Left cardiac atrium (tissue), 4 donors: ENCODE measurements at places on chromosomes 13 and 19. TPM values are rescaled to one million over a fixed set of nuclear protein-coding genes. Genes with fewer than 3 reads are reported as not detected.

- DNase-seq, result no peak
Measured at GRCh38 chr19:6070720-6071485, 39.4 kb downstream of the RFX2 start.

DNA sequence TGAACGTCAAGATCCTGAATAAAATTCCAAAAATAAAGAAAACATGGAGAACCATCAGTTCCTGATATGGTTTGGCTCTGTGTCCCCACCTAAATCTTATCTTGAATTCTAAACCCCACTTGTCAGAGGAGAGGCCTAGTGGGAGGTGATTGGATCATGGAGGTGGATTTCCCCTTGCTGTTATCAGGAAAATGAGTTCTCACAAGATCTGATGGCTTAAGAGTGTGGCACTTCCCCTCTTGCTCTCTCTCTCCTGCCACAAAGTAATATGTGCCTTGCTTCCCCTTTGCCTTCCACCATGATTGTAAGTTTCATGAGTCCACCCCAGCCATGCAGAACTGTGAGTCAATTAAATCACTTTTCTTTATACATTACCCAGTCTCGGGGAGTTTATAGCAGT lies 827.4 kb downstream of the GPC5 start:
- DNase-seq, result no peak

DNA sequence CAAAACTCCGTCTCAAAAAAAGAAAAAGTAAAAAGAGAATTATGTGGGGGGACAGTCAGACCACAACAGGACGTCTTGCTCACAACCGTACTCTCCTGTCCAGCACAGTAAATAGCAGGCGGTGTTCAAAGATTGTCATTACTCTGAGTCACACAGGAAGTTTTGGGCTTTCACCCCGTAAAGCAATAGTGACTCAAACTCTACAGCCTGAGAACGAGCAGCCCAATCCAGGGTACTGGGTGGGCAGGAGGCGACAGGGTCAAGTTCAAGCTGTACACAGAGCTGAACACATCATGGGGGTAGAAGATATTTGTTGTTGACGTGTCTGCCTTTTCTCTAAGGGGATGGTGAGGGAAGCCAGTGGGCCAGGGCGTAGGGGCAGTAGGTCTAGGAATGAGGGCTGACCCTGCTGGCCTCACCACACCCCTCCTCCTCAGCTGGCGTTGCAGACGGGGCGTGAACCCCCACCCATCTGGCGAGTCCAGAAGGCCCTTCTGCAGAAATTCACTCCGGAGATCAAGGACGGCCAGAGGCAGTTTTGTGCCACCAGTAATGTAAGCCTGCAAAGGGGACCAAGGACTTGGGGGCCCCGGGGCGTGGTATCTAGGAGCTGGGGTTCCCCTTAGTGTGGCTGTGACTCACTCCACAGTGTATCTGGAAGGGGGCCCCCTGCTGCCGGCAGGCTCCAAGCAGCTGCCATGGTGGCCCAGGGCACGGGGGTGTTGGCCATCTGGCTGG lies 23.3 kb downstream of the PRR12 start:
- no peak for DNase-seq

The RAB4B gene
- total RNA-seq, result 17.5 TPM

- no peak for DNase-seq
Measured at GRCh38 chr13:57666131-57666953, 34.8 kb downstream of the PCDH17 start.

GRCh38 chr13:63287926-63288325 lies 1872.3 kb upstream of the PCDH20 start:
- no peak for DNase-seq

GRCh38 chr13:32446773-32447465 lies 19.0 kb upstream of the N4BP2L1 start:
- no peak for DNase-seq

The ZNF813 gene
- 1.5 TPM for total RNA-seq

- DNase-seq, result peak; percentile 16
Measured at GRCh38 chr19:33434886-33435705, 61.6 kb downstream of the CEBPG start.

DNA sequence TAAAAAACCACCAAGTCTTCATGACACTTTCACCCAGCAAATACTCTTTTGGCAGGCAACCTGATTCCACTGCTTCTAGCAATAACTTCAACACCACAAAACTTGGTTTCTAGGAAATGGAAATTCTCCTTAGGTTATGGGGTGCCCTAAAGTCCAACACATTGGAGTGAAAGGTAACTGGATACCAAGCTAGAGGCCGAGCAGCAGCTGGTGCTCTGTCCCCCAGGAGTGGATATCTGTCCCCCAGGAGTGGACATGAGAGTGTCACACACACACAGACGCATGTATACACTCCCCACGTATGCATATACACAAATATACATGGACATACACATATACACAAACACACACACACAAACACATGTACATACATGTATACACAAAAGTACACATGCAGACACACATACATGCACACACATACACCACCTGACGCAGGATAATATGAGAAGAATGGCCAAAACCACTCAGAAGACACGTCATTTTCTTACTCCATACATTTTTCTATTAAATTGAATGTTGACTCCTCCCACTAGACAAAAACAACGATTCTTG lies 50.8 kb downstream of the RFX2 start:
- DNase-seq, result no peak

GRCh38 chr19:18593367-18594095 lies 4.9 kb downstream of the REX1BD start:
- no peak for DNase-seq

- no peak for DNase-seq
Measured at GRCh38 chr19:47156861-47157430, 26.3 kb downstream of the SAE1 start.

- no peak for DNase-seq
Measured at GRCh38 chr19:28018499-28018898, 1194.5 kb downstream of the UQCRFS1 start.

The WDR87 gene
- not detected for total RNA-seq

GRCh38 chr13:83453723-83454122 lies 428.6 kb downstream of the SLITRK1 start:
- no peak for DNase-seq

- DNase-seq, result no peak
Measured at GRCh38 chr13:45474584-45475454, 10.1 kb downstream of the COG3 start.

GRCh38 chr13:30722361-30722760 lies 13.0 kb upstream of the ALOX5AP start:
- no peak for DNase-seq

DNA sequence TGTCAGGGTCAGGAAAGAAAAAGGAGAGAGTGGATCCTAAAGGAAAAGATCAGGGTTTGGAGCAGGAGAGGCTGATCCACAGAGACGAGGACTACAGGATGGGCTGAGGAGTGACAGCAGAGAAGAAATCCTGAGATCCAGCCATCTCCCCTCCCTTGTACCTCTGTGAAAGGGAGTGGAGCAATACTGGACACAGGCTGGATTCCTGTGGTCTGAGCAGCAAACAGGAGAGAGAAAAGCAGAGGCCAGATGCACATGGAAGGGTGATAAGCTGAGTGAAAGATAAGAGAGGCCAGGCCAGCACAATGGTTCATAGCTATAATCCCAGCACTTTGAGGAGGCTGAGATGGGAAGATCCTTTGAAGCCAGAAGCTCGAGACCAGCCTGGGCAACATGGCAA lies 472.1 kb upstream of the TSHZ3 start:
- DNase-seq, result no peak

The ZNF649 gene
- 8.0 TPM for total RNA-seq

DNA sequence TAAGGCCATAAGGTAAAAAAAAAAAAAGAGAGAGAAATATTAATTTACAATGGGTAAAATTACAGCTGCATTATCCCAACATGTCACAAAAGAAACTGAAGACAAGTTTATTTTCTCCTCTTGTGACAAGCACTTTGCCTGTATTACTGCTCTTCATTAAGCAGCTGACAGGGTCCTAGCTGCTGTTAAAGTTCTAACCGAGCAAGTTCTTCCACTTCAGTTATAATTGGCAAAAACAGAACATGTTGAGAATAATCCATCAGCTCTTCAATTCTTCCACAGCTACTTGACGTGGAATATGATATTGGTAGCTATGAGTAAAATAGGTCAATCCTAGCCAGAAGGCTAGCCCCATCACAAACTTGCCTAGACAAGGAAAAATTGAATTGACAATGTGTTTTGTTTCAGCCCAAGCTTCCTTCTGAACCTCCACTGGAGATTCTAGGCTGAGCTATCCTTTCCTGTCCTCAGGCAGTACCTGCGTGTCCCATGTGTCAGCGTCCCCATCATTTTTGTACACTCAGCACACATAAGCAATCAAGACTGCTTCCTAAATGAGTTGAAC lies 32.2 kb upstream of the DOCK9 start:
- no peak for DNase-seq

The ASPDH gene
- total RNA-seq, result not detected

DNA sequence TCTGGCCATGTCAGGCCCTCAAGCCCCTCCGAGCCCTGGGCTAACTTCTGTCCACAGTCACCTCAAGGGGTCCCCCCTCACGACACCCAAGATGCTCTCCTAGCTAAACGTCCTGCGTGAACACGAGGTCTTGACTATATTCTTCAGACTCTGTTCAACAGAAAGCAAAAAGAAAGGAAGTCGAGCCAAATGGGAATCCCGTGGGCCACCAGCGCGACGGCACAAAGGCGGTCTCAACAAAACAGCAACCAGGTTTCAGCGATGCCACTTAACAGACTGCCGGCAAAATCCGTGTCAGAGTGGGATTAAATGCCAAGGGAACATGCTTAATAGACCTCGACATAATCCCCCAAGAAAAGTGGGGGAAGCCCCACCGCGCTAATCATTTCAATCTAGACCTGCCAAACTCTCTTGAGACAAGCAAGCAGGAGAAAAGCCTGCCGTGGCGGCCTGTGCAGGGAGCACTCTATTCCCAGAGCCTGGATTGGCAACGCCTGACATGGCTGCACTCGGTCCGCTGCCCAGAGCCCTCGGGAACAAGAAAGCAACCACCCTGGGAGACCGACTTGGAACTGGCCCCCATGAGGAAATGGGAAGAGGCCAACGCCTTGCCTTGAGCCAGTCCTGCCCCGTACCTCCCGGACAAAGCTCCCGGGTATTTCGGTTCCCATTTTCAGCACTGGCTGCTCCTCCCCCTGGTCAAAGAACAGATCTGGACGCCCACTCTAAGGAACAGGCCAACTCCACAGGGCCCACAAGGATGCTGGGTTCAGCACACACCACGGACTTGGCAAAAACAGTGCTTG lies 16.0 kb downstream of the ZC3H4 start:
- peak; percentile 60 for DNase-seq

The KANK3 gene
- 19.3 TPM for total RNA-seq

The KLF5 gene
- 0.82 TPM for total RNA-seq

GRCh38 chr19:49255674-49256073 lies 69.3 kb downstream of the SLC6A16 start:
- DNase-seq, result no peak

- DNase-seq, result no peak
Measured at GRCh38 chr13:76123548-76123947, 487.4 kb downstream of the LMO7 start.

DNA sequence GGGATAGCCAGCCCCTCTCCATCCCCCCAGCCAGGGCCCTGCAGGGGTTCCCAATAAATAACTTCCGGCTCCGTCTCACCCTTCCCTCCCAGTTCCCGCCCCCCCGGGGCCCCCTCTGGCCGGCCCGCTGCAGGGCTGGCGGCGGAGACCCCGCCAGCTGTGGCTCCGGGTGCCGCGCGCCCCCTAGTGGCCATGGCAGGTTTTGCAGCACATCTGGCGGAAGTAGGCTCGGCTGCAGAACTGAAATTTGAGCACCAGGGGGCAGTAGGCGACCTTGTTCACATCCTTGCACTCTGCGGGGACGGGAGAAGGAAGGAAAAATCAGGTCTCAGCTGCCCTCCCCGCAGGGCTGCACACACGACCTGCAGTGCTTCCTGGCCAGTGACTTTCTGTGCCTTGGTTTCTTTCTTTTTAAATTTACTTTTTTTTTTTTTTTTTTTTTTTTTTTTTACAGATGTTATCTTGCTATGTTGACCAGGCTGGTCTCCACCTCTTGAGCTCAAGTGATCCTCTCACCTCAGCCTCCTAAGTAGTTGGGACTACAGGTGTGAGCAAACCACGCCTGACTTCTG lies 3.6 kb upstream of the MYO1F start:
- peak; percentile 82 for DNase-seq
